ENCODE measurements at places on chromosomes 6 and 20.

- no peak for DNase-seq
Observed at GRCh38 chr6:139550361-139550760, 175.9 kb upstream of the CITED2 start.

- no peak for DNase-seq
Observed at GRCh38 chr20:54223751-54224150, 15.9 kb downstream of the PFDN4 start.

- DNase-seq, result no peak
Observed at GRCh38 chr6:109793021-109793420, 101.9 kb downstream of the FIG4 start.

DNA sequence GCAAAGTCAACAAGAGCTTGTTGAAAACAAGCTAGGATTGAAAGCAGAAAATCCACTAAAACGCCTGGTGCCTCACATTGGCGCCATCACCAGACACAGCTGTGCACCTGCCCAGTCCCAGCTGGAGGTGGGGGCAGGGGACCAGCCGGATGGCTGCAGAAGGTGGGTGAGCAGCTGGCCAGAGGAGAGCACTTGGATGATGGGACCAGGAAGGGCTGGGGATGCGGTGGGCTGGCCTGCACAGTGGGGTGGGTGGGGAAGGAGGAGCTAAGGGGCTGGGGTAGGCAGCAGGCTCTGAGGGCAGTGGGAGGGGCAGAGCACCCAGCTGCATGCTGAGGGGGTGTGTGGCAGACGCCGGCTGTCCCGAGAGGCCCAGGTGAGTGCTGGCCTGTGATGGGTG, 7.1 kb downstream of the CABLES2 start:
- no peak for DNase-seq

DNA sequence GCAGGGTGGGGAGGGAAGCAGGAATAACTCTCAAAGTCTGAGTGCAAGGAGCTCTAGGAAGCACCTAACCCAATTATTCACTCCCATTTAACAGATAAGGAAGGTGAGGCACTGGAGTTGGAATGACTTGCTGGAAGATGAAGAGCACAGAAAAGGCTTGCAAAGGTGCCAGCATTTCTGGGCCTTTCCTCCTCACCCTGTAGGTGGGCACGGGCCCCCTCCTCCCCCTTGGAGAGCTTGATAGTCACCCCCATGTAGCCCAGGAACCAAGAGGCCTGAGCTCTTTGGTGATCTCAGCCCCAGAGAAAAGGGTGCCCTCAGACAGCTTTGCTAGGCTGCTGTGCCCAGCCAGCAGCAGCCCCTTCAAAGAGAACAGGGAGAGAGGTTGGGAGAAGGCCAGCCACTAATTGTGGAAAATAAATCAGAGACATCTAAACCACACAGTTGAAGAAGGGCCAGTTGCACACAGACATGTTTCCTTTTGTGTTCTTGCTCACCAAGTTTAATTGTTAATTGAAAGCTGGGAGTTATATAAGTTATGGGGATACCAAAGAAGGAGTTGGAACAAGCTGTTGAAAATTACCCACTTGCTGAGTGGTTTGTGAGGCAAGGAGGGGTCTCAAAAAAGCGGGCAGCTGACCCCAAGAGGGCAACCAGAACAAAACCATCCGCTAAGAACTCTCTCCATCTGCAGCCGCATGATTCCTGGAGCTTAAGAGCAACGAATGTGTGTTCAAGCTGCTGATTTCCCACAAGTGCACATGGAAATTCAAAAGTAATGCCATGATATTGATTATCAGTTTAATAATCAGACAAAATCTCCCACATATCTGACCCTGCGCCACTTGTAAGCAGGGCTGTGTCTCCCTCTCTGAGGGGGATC, 77.0 kb downstream of the MRPL14 start:
- DNase-seq, result no peak

DNA sequence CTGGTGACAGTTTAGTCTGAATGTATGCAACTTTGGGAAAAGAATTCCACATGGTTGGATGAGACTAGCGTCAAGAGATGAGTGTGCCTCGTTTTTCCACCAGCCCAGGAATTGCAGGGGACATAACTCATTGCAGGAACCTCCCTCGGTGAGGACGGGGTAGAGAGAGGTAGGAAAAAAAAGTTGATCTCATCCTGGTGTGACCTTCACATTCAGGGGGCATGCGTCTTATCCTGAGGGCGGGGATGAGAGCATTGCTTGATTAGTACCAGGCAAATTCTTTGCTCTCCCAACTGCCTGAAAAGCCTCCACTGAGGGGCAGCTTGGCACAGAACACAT, 11.8 kb downstream of the TLDC2 start:
- DNase-seq, result no peak

DNA sequence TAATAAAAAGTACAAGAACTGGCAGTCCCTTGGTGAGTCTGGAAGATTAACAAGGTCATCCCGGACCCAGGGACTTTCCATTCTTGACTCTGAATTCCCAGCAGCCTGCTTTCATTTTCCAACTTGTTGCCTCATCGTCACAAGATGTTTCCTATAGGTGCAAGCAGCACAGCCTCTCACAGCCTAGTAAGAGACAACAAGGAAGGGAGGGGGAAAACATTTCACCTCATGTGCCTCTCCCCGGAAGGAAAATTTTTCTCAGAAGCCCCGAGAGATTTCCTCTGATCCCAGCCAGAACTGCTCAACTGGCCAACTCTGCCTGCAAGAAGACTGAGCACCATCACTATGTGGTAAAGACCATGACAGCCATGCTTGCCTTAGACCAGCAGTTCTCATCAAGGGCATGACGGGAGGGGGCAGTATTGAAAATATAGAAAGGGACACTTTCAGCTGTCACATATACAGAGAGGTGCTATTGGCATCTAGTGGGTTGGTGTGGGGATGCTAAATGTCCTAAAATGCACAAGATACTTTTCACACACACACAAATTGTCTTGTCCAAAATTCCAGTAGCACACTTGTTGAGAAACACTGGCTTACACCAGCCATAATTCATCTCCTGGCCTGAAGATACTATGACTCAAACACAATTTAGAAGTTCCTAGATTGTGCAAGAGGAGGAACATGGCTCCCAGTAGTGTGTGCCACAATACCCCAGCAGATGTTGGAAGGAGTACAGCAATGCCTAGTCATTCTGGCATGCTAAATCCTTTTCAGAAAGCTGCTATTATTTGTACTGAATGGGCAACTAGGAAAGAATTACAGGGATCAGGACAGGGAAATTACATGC, 10.8 kb upstream of the WTAP start:
- no peak for DNase-seq

GRCh38 chr6:106872049-106872448, 102.5 kb downstream of the CD24 start:
- DNase-seq, result no peak

GRCh38 chr6:136160250-136160649, 89.9 kb downstream of the MTFR2 start:
- peak; percentile 30 for DNase-seq

- DNase-seq, result no peak
Observed at GRCh38 chr6:1175877-1176276, 136.0 kb upstream of the FOXQ1 start.

GRCh38 chr20:47927944-47928343, 142.7 kb upstream of the SULF2 start:
- DNase-seq, result no peak

- DNase-seq, result peak; percentile 61
Observed at GRCh38 chr6:43770372-43771209, 580 bp downstream of the VEGFA start.

- no peak for DNase-seq
Observed at GRCh38 chr6:104126315-104127005, 733.3 kb downstream of the HACE1 start.

DNA sequence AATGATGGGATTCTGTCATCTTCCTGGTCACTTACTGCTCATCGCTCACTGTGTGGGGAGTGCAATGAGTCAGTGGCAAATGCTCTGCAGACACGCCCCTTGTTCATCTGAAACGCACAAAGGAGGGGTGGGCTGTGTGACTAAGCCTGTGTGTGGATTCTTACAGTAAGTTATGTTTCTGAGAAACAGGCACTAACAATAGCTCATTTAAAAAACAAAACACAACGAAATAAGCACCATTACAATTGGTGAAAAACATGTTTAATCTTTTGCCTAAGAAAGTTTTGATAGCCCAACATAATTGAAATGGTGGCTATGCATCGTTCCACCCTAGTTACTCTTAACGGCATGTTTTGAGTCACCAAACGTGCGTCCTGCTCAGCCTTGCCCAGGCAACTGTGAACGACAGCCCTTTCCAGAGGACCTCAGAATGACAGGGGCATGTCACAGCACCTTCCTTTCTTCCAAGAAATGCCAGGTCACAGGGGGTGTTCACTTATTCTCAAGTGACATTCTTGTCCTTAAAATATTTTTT, 118.4 kb upstream of the SGK1 start:
- DNase-seq, result peak; percentile 80

DNA sequence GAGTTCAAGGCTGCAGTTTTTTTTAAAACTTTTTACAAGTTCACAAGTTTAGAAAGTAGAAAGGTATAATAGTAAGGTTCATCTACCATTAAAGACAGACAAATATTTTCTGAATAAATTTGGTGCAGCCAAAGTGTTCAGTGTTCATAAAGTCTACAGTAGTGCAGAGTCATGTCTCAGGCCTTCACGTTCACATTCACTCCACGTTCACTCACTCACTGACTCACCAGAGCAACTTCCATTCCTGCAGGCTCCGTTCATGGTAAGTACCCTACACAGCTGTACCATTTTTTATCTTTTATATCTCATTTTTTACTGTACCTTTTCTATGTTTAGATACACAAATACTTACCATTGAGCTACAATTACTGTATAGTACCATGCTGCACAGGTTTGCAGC, 67.6 kb downstream of the B4GALT5 start:
- DNase-seq, result no peak

DNA sequence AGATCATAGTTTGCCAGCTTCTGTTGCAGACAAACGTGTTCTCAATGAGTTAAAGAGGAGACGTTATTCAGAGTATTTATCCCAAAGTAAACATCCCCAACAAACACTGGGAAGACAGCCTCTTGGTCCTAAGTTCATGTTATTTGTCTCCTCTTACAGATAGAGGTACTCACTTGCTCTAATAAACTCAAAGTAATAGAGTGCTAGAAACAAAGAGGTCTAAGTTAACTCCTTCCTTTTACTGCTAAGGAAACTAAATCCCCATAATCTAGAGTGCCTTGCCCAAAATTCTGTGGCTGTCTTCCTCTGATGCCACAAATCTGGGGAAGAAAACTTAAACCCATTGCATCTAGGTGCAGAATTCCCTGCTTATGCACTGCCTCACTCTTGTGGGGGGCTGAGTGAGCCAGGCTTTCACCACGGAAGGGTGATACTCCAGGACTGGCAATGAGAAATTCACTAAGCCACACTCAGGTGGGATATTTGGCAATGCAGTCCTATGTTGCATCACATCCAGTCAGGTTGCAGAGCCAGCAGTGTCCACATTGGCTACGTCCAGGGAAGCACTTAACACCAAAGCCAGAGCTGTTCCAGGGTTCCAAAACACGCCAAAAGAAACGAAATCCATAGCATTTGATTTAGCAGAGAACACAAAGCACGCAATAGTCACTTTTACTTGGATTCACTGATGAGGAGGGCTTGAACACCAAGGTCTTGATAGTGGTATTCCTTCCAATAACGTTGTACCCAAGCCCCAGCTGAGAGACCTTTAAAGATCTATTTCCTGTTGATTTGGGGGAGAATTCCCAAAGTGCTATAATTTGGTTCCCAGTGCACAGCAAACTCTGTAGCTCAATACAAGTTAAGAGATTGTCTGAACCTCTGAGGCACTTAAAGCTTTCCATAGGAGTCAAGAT, 81.0 kb upstream of the FOXQ1 start:
- DNase-seq, result no peak

GRCh38 chr6:153634416-153634815, 404.6 kb upstream of the OPRM1 start:
- no peak for DNase-seq

- DNase-seq, result no peak
Observed at GRCh38 chr20:21325296-21325695, 22.2 kb downstream of the XRN2 start.

All from activated CD4-positive, alpha-beta T cell treated with anti-CD3 and anti-CD28 coated beads for 48 hours (primary cell).